ENCODE measurements at places on chromosomes 2 and 18.

DNA sequence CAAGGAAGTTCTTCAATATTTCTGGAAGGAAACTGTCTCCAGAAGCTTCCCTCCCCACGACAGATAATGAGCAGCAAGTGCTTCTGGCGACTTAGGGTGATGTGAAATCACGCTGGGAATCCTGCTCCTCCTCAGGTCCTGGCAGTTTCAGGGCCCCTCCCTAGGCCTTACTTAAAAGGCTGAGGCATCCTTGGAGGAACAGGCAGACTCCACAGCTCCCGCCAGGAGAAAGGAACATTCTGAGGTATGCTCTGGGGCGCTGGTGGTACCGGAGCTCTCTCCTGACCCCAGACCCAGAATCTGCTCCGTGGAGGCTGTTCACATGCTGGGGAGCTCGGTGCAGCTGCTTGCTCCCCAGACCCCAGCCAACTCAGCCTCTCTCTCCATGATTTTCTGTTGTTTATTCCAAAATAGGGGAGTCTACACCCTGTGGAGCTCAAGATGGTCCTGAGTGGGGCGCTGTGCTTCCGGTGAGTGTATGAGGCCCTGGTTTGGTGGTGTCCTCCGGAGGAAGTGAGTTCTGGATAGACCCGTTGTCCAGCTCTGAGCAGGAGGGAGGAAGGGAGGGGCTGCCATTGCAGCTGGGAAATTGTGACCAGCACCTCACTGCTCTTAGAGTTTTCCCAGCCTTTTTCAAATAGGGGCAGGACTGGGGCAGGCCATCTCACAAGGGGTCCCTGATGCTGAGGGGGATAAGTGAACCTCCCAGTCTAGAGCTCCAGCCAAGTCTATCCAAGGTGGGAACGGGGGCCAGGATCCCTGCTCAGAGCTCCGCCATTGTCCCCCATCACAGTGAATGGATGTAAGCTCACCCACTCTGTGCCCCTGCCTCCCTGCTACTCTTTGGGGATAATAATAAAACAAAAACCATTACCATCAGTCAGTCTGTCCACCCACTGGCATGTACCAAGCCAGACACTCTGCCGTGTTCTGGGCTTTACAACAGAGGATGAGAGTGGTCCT is at the start of gene IL36RN:
IL36RN (plus strand) TSS at position 201 of the 963 bp plus-strand sequence; CDS start at position 442, 241 bp downstream.
- no peak for DNase-seq

GRCh38 chr2:80303909-80304837 is at the start of gene LRRTM1:
Gene LRRTM1 (minus strand): TSS chr2:80304752. CDS start chr2:80303819, 933 bp downstream.
- no peak for DNase-seq

- no peak for DNase-seq
Observed at GRCh38 chr2:46827274-46828134, 88.1 kb downstream of the MCFD2 start.

DNA sequence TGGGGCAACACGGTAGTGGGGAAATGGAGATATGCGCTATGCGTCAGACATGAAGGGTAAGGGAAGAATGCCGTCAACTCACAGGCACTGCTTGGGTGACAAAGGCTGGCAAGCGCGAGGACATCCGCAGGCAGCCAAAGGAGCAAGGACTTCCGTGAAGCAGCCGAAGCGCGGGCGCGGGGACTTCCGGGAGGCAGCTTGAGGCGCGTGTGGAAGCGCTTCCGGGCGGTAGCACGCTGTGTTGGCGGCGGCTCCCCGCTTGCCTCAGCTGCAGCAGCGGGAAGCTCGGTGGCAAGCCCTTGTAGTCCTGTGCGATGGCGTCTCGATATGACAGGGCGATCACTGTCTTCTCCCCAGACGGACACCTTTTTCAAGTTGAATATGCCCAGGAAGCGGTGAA is at the start of gene PSMA8:
PSMA8 (plus strand) TSS at position 218 of the 400 bp plus-strand sequence; CDS start at position 315, 97 bp downstream.
- DNase-seq: no peak

DNA sequence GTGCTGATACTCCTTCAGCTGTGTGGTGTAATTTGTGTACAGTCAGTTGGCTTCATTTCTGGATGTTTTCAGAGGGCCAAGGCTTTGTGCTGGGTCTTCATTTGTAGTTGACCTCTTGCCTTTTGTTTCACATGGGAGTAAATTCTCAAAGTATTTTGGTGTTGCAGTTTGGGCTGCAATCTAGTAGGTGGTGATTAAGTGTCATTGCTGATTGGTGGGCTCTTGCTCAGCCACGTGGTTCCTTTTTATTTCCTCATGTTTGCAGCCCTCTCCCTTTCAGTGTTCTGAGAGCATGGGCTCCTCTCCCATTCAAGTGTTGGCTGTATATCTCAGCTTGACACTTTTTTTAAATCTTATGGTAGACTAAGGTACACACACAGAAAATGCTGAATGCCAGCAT is 96.8 kb downstream of the SNTG2 start:
- DNase-seq: no peak

- DNase-seq: no peak
Observed at GRCh38 chr2:134718023-134718816, 580 bp downstream of the TMEM163 start.

- DNase-seq: no peak
Observed at GRCh38 chr2:148646231-148646559, 1.6 kb downstream of the EPC2 start.

- DNase-seq: no peak
Observed at GRCh38 chr2:177812713-177813396, 259.7 kb downstream of the PDE11A start.

DNA sequence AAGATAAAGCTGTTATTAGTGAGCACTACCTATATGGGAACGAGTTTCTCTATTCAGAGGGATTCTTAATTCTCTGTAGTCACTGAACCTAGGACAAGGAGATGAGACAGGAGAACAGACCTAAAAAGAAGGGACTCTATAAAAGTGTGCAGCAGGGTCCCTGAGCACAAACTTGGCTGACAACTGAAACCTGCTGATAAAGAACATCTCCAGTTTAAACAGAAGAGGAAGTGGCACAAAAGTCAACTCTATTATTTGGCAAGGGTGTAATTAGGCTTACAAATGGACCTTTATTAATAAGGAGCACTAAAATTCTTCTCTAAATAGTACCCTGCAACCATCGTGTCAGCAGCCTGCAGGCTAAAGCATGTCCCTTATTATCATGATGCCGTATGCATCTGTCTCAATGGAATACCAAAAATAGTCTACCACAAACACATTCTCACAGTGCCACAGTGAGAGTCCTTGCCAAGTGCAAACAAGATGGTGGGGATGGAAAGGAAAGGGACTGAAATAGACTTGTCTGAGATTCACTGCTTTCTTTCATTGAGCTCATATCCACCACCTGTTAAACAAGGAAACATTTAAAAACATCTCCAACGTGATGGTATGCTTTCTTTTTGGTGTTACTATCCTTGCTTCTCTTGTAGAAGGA is 260.2 kb downstream of the INSIG2 start:
- no peak for DNase-seq

DNA sequence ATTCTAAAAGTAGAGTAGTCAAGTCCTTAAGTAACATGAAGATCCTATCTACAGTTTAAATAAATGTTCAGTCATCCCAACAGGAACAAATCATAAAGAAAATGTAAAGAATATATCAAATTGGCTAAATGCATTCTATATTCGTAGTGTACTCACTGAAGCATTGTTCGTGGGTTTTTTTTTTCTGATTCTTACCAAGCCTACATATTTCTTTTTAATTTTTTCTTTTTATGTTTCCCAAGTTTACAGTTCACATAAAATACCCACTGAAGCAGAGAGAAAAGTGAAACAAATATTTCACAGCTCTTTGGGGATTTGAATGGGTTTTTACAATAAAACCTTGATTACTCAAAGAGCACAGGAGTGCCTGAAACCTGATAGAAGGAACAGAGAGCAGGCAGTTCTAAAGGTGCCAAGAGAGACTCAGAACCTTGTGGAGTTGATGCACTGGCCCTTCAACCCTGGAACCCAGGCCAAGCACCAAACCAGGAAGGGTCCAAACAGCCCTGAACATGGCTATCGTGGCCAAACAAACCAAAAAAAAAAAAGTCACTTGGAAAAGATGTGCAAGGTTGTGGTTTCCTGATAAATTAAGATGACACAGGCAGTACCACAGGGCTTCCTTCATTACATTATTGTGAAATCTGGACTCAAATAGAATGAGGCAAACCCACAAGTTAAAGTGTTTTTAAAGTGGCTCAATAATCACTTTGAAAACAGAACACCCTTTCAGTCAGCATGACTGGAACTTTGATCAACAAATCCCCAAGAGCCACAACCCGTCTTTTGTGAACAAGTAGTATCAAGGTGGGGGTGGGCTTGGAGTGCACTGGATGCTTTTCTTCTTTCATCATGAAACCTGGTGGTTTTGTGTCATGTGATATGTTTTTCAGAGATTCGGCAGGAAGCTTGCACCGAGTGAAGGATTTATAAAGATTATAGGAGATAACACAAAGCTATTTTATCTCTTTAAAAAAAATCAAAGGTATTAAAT is 245.0 kb upstream of the FN1 start:
- DNase-seq: no peak

GRCh38 chr2:44805401-44806235 is 135.9 kb upstream of the SIX3 start:
- DNase-seq: no peak

GRCh38 chr18:10455726-10456453 is 1.5 kb downstream of the APCDD1 start:
- DNase-seq: no peak
